T-helper 1 cell (primary cell): ENCODE measurements at places on chromosomes 5 and 9.
A peak's percentile ranks its signal among the peaks of the same experiment; 100 is the strongest.

DNA sequence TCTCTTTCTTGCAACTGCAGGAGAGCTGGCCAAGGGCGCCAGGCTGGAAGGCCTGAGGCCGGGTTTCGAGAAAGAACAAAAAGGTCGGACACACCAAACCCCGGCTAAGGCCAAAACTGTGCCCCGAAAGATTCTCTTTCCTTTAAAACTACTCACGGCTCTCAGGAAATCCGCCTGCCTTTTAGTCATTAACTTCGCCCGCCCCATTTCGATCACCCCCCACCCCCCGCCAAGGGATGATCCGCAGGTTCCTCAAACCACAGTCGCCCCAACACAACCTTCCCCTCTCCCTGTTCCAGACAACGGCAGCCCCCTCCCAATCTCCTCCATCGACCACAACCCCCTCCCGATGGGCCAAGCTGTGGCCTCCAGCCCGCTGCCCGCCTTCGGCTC is 536 bp downstream of the FEM1C start:
- DNase-seq: peak; percentile 23

GRCh38 chr5:180433032-180433422 is 61.2 kb upstream of the CNOT6 start:
- no peak for DNase-seq

DNA sequence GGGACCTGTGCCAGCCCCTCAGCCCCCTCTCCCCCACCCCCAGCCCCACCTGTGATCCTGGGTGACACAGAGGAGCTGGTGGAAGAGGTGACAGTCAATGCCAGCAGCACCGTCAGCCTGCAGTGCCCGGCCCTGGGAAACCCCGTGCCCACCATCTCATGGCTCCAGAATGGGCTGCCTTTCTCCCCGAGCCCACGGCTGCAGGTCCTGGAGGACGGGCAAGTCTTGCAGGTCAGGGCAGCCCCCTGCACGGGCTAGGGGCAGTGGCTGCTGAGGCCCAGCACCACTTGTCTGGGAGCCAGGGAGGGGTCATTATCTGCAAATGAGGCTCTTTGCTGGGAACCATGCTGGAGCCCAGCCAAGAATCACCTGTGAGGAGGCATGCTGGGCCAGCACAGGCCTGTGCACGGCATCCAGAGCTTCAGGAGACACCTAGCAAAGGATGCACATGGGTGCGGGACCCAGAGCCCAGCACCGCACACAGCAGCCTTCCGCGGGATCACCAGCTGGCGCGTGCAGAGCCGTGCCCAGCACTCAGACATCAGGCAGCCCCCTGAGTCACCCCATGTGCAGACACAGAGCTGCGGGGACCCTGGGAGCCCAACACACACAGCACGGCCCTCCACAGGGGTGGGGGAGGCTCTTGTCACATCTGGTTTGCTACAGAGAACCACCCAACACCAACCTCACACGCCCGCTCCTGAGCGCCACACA is 62.0 kb upstream of the ASS1 start:
- DNase-seq: no peak

GRCh38 chr5:32384621-32385020 is 59.9 kb downstream of the ZFR start:
- no peak for DNase-seq

GRCh38 chr9:70389621-70390266 is 24.7 kb downstream of the KLF9 start:
- DNase-seq: peak; percentile 37

- DNase-seq: no peak
Measured at GRCh38 chr5:7395432-7395946, 449 bp upstream of the ADCY2 start.

- DNase-seq: no peak
Measured at GRCh38 chr9:101026824-101027223, 1.7 kb upstream of the PLPPR1 start.
